Skeletal muscle cell (primary cell): ENCODE measurements at places on chromosomes 12 and 14.

- no peak for DNase-seq
These were observed 125.1 kb downstream of the CRADD start for GRCh38 chr12:93802293-93802692.

DNA sequence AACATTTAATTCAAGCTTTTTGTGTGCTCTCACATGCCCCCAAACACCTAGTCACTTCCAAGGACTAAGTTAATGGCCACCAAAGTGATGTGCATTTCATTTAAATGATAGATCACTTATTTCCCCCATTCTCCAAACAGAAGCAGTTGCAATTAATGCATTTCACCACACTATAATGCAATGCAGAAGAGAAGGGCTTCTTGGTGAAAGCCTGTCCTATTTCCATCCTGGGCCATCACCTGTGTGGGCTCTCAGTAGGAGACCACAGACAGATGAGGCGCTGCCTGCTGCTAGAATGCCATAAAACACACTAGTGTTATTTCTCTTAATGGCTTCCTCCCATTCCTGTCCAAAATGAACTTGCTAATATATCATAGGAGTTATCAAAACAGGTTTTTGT is 151.2 kb downstream of the GPR65 start:
- DNase-seq, result no peak

DNA sequence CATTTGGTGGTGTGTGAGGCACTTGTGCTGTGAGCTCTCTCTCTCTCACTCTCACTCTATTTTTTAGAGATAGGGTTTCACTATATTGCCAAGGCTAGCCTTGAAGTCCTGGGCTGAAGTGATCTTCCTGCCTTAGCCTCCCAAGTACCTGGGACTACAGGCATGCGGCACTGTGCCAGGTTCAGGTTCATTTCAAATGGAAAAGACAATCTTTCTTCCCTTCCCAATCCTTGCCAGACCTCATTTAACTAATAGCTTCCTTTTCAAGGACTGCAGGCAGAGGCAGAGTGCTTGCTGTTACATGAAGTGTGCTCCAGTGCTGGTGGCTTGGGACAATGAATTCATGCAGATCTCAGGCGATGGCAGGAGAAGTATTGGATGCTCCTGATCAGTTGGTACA is 73.2 kb upstream of the BICD1 start:
- no peak for DNase-seq

GRCh38 chr14:90757452-90757851 is 58.8 kb downstream of the TTC7B start:
- no peak for DNase-seq

- DNase-seq, result no peak
These were observed 18.1 kb downstream of the GPATCH2L start for GRCh38 chr14:76169776-76170175.

DNA sequence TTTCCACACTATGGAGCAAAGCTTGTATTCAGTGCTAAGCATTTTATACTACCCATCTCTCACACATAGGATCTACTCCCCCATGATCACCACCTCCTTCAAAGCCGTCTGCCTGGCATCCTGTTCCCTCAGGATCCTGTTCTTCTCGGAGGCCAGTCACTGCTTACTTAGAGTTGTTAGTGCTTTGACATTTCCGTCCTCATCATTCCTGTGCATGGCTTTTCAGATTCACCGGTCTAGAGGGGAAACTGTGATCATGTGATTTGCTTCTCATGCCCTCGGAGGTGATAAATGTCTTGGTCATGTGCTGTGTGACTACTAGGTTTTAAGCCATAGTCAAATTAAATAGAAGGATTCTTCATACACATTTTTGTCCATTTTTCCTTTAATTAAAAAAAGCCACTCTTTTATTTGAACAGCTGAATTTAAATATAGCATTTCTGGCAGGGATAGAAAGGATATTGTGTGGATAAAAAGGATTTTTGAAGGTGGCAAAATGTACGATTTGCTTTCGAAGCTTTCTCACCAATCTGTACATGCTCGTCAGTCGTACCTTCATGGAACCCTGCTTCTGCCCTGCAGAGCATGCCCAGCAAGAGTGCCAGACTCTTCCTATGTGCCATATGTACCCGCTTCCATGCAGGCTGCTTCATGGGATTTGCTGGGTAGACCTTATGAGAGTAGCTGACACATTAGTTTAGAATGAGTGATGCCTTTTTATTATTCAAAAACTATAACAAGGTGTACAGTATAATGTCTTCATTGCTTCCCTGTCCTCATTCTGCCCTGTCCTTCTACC is 53.3 kb downstream of the BMAL2 start:
- DNase-seq, result no peak

DNA sequence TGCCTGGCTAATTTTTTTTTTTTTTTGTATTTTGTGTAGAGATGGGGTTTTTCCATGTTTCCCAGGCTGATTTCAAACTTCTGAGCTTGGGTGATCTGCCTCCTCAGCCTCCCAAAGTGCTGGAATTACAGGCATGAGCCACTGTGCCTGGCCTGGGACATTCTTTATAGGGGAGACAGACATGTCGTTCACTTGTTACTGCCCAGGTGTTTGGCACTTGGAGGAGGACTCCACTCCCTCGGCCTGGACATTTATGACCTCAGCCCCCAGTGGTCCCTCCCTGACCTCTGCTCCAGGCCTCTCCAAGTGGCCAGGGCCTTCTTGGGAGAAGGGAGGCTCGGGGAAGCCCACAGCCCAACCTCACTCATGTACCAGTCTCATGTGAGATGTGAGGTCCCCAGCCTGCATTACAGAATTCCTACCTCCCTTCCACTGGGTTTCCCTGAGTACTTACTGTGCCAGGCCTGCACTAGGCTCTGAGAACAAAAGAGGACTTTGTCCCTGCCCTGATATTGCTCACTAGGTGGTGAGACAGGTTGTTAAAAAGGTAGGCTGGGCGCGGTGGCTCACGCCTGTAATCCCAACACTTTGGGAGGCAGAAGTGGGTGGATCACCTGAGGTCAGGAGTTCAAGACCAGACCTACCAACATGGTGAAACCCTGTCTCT is 9.7 kb upstream of the POP5 start:
- no peak for DNase-seq

- DNase-seq, result no peak
These were observed 8.8 kb upstream of the MAP4K5 start for GRCh38 chr14:50541159-50541567.

GRCh38 chr12:81958406-81958805 is 199.3 kb upstream of the PPFIA2 start:
- DNase-seq, result no peak

GRCh38 chr12:100544165-100544564 is 29.3 kb upstream of the GAS2L3 start:
- DNase-seq, result no peak

- no peak for DNase-seq
These were observed 278.1 kb upstream of the LMO3 start for GRCh38 chr12:16884056-16884455.

DNA sequence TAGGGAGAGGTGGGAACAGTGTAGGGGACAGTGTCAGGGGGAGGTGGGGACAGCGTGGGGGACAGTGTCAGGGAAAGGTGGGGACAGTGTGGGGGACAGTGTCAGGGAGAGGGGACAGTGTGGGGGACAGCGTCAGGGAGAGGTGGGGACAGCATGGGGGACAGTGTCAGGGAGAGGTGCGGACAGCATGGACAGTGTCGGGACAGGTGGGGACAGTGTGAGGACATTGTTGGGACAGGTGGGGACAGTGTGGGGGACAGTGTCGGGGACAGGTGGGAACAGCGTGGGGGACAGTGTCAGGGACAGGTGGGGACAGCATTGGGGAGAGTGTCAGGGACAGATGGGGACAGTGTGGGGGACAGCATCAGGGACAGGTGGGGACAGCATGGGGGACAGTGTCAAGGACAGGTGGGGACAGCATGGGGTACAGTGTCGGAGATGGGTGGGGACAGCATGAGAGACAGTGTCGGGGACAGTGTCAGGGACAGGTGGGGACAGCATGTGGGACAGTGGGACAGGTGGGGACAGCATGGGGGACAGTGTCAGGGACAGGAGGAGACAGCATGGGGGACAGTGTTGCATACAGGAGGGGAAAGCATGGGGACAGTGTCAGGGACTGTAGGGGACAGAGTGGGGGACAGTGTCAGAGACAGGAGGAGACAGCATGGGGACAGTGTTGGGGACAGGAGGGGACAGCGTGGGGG is 139.0 kb downstream of the TMEM121 start:
- DNase-seq, result no peak

- no peak for DNase-seq
These were observed 318.1 kb upstream of the RTL1 start for GRCh38 chr14:101221549-101222160.

DNA sequence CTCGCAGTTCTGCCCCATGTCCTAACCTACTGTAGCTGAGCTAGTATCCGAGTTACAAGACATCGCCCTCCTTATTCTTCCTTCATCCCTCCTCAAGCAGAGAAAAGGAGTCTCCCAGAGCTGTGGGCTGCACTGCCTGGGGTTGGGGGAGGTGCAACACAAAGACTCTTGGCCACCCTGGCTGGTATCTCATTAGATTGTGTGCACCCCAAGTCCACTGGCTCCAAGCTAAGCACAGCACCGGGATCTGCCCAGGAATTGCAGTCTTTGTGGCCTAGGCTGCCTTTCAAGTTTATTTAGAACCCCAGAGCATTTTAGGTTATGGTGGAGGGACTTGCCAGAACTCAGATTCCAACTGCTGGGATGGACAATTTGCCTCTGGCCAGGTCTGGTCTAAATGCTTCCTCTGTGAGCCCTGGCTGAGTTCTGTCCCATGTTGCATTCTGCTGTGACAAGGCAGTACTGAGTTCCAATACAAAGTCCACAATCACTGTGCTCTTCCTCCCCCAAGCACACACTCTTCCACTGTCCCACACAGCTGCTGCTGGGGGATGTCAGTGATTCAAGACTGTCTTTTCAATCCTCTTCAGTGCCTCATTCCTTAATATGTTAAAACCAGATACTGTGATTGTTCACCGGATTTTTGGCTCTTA is 169.6 kb upstream of the CLEC14A start:
- no peak for DNase-seq

- DNase-seq, result no peak
These were observed 4.1 kb upstream of the PRKAG1 start for GRCh38 chr12:49022558-49023178.

GRCh38 chr12:126492181-126492580 is 1426.9 kb downstream of the AACS start:
- DNase-seq, result no peak

DNA sequence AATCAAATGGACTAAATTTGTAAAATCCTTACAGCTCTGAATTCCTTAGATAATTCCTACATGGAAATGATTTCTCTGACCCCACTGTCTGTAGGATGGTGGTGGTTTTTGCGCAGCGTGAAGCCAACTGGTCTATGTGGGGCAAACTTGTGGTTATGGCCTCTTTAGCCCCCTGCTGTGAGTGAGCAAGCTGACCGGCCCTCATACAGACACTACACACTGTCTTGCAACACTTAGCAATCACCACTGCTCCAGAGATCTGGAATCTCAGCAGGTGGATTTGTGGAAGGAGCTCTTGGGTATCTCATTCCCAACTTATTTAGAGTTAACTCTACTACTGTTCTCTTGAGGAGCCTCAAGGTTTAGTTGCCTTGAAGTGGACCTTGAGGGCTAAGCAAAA is 70.2 kb downstream of the SCN8A start:
- no peak for DNase-seq

DNA sequence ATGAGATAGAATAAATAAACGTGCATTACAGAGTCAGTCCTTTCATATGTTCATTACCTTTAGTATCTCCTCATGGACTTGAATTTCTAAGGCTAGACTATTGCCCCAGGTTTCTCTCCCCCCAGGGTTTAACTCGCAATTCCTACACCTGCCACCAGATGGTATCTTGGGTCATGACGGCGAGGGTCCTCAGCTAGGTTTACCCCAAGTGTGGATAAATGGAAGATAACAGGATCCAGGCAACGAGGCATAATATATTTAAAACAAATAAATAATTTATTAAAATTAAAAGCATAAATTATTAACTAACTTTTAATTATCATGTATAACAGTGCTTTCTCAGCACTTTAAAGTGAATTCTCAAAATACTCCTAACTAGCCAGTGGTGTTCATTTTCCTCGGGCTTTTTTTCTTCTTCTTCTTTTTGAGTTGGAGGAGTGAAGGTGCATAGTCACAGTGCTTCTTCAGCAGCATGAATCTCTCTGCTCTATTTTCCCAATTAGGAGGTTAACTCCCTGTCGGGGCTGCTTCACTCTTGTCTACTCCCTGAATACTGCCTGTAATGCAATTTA is 243.5 kb upstream of the CAND1 start:
- DNase-seq, result no peak

DNA sequence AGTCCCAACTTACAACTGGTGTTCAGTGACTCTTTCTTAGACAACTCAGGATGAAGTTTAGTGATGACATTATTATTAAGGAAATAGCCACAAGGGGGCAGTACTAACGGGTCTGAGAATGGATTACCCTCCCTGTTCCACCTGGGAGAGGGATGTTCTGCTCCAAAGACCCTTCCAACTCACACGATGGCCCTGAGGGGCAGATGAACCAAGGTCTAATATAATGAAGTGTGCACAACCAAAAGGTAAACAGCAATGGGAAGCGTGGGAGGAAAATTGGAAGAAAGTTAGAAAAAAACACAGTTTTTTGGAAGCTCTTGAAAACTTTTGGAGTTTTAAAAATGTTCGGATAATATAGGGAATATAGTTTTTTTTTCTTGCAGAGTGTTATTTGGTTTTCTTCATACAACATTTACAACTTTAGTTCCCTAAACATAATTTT is 24.0 kb downstream of the FGF6 start:
- no peak for DNase-seq

GRCh38 chr12:69028941-69029729 is 96.2 kb upstream of the CPM start:
- no peak for DNase-seq
